H1 (cell line): ENCODE measurements at places on chromosomes 2 and 18.

GRCh38 chr2:237754182-237754581 lies 44.4 kb upstream of the RBM44 start:
- DNase-seq = no peak

GRCh38 chr2:71801556-71801955 lies 346.1 kb downstream of the CYP26B1 start:
- no peak for DNase-seq

- no peak for DNase-seq
Measured at GRCh38 chr2:20781656-20782265, 41.1 kb downstream of the LDAH start.

- DNase-seq = no peak
Measured at GRCh38 chr18:35511428-35511827, 13.7 kb upstream of the INO80C start.

DNA sequence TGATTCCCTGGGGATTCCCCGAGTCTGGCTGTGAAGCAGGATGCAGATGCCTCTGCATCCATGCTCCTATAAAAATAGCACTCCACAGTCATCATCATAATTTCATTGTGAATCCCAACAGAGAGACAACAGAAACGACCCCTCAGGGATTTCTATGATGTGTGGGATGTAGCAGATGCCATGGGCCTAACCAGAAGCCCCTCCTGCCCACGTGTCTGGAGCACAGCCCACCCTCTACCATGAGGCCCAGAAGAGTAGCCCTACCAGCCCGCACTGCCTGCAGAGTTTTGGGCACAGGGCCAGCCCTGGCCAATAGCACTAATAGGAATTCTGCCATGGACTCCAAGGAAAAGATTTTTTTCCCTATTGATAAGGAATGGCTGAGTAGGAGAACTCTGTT lies 66.6 kb downstream of the GYPC start:
- DNase-seq = no peak

DNA sequence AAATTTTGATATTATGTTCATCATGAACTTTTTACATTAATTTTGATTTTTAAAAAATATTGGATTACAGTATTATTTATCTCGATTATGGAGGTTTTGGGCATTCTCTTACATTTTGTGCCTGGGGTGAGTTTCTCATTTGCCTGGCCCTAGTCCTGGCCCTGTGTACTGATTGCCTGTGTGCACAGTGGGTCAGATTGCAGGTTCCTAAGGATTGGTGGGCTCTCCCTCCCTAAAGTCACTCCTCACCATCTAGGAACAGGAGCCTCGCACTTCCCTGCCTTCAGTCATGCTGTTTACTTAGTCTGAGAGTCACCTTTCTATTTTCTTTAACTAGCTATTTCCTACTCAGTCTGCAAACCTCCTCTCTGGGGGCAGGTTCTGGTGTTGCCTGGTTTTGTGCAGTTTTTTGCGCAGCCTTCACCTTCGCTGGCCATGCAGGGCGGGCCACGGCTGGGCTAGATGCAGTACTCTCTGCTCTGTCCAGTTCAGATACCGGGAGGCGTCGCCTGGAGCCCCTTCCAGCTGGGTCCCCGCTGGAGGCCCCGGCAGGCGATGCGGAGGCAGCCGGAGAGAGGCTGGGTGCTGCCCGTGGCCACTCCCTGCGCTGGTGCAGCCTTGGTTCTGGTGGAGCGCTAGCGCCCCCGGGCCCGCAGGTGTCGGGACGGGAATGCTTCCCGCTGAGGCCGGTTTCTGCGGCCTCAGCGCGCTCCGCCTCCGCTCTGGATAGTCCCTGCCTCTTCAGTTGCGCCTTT lies 23.3 kb upstream of the MC5R start:
- peak; percentile 75 for DNase-seq

GRCh38 chr2:207792244-207792785 lies 22.6 kb upstream of the FZD5 start:
- DNase-seq = no peak

DNA sequence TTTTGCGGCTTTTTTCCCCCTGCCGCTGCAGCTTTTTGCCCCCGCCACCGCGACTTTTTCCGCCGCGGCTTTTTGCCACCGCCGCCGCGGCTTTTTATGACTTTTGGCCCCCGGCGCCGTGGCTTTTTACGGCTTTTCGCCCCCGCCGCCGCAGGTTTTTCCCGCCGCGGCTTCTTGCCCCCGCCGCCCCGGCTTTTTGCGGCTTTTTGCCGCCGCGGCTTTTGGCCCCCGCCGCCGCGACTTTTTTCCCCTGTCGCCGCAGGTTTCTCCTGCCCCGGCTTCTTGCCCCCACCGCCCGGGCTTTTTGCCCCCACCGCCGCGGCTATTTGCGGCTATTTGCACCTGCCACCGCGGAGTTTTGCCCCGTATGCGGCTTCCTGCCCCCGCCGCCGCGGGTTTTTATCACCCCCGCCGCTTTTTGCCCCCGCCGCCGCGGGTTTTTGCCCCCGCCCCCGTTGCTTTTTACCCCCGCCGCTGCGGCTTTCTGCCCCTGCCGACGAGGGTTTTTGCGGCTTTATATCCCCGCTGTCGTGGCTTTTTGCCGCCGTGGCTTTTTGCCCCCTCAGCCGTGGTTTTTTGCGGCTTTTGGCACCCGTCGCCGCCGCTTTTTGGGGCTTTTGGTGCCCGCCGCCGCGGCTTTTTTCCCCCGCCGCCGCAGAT lies 2750.9 kb downstream of the RPIA start:
- DNase-seq = peak; percentile 67

DNA sequence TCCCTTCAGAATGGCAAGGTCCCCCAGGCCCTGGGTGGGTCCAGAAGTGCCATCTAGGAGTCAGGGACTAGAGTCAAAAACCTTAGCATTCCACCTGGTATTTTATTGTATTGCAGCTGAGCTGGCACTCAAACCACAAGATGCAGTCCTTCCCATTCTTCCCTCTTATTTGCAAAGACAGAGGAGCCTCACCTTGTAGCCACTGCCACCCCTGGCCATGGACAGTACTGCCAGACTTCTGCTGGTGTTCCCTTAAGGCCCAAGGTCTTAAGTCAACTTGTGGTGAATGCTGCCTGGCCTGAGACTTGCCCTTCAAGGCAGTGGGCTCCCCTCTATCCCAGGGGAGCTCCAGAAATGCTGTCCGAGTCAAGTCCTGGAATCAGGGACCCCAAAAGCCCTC lies 6.9 kb downstream of the UGT1A10 start:
- peak; percentile 47 for DNase-seq

- DNase-seq = no peak
Measured at GRCh38 chr2:25585189-25585588, 88.2 kb downstream of the DTNB start.

GRCh38 chr18:55100817-55101457 lies 141.7 kb upstream of the CCDC68 start:
- DNase-seq = no peak

- no peak for DNase-seq
Measured at GRCh38 chr2:157741819-157742484, 113.3 kb upstream of the ACVR1C start.

DNA sequence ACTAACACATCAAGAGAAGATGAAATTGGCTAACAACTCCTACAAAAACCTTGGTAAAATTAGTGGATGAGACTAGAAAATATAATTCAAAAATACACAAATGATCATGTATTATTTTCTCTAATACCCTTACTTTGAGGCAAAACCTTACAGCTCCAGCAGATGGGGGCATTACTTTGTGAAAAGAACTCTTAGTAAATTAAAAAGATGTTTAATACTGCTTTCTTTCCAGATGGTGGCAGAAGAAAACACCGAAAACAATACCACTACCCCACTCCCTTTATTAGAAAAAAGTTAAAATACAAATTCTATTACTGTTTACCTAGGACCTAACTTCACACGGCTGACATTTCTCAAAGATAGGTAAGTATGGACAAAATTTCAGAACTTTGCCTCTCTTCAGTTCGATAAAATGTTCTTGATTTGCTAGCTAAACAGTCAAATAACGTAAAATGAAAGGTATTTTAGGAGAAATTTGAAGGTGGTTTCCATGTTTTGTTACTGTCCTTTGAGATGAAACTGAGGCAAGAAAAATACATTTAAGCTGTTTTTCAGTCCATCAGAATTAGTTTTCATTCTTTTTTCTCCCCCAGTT lies 30.6 kb downstream of the ORC4 start:
- no peak for DNase-seq

GRCh38 chr18:14100503-14101286 lies 31.5 kb downstream of the ZNF519 start:
- no peak for DNase-seq

DNA sequence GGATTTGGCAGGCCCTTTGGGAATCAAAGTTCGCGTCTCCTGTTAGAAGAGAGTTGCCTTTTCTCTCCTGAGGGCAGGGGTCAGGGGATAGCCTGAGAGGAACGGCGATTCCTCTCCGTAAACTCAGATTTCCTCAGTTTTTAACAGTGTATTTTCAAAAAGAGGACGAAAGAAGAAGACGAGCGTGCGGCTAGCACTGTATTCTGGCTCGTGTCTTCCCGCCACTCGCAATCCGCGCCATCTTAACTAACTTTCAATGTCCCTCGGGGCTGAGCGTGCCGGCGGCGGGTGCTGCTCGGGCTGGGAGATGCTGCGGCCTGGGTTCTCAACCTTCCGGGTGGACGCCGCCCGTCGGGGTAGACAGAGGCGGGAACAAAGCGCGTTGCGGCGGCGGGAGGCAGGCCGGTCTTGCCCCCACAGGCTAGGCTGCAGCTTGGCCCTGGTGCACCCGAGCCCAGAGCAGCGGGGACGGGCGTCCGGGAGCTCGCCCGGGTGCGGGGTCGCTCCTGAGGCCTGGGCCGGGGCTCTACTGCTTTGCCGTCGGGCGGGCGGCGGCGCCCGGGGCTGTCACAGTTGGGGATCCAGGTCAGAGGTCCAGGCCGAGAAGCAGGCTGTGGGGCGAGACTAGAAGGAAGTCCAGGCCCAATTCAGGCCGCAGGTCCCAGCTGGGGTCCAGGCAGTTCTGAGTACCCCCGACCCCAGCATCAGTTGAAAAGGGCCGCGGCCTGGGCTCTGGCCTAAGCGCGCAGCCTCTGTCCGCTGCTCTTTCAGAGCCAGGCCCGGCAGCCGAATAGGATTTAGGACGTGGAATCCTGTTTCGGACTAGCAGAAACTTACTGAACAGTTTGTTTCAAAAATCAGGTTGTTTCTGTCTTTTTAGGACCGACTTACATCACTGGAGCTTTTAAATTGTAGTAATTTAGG lies 11.8 kb downstream of the TBR1 start:
- DNase-seq = no peak

DNA sequence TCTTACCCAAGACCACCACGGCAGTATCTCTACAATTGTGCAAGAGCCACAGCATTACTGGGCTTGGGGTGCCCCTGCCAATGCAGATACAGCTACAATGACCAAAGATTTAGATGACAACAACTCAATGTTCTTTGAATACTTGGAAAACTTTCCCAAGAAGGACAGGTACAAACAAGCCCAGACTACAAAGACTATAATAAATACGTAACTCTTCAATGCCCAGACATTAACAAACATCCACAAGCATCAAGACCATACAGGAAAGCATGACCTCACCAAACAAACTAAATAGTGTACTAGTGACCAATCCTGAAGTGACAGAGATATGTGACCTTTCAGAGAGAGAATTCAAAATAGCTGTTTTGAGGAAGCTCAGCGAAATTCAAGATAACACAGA lies 62.8 kb downstream of the ICA1L start:
- no peak for DNase-seq

DNA sequence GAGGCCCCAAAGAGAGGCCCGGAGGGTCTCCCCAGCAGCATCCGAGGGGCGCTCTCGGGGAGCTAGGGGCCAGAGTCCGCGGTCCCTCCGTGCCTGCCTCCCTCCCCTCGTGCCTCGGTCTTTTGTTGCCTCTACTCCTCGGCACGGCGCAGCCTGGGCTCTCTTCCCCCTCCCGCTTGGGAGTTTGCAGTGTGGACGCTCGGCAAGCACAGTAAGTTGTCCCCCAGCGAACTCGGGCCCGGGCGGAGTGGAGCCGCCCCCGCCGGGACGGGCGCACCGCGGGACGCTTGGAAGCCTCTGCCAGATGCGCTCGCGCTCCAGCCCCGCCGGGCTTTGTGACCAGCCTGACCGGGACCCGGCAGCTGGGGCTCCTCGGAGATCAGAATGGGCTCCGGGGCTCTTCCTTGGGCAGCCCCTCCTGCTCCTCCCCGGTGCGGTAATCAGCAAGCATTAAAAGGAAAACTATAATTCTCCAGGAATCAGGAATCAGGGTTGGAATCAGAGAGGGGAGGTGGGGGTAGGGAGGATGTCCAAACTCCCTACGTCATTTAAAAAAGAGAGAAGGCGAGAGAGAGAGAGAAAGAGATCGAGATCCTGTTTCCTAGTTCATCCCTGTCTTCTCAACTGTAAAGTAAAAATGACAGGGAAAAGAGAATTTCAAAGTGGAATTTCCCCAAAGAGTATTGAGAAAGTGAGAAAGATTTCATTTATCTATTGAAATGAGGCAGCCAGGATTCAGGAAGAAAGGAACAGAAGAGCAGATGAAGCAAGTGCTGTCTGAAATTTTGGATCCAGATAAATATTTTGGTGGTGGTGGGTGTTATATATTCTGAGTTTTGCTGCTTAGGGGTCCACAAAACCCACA lies 786 bp upstream of the TMEM200C start:
- DNase-seq = no peak

GRCh38 chr18:68498636-68499035 lies 216.3 kb downstream of the TMX3 start:
- DNase-seq = no peak

- no peak for DNase-seq
Measured at GRCh38 chr2:168156661-168157060, 90.7 kb downstream of the STK39 start.

GRCh38 chr2:7018282-7018701 lies 101.1 kb downstream of the RNF144A start:
- no peak for DNase-seq

DNA sequence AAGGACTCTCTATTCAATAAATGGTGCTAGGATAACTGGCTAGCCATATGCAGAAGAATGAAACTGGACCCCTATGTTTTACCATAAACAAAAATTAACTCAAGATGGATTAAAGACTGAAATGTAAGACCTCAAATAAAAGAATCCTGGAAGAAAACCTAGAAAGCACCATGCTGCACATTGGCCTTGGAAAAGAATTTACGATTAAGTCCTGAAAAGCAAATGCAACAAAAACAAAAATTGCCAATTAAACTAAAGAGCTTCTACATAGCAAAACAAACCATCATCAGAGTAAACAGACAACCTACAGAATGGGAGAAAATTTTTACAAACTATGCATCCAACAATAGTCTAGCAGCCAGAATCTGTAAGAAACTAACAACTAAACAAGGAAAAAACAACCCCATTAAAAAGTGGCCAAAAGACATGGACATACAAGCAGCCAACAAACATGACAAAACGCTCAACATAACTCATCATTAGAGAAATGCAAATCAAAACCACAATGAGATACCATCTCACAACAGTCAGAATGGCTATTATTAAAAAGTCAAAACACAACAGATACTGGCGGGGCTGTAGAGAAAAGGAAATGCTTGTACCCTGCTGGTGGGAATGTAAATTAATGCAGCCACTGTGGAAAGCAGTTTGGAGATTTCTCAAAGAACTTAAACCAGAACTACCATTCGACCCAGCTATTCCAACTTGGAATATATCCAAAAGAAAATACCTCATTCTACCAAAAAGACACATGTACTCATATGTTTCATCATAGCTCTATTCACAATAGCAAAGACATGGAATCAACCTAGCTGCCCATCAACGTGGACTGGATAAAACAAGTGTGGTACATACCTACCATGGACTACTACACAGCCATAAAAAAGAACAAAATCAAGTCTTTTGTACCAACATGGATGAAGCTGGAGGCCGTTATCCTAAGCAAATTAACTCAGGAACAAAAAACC lies 30.6 kb downstream of the SEPTIN10 start:
- no peak for DNase-seq

GRCh38 chr2:202771741-202772460 lies 99.7 kb downstream of the ICA1L start:
- DNase-seq = no peak
